ENCODE measurements at places on chromosomes 11 and 22. TPM values are rescaled to one million over a fixed set of nuclear protein-coding genes. Genes with fewer than 3 reads are reported as not detected.

The ALDH3B2 gene
- 1.1 TPM for polyA plus RNA-seq

The PACSIN3 gene
- polyA plus RNA-seq, result 28.1 TPM

The ARHGAP20 gene
- polyA plus RNA-seq, result not detected

The CYB5R3 gene
- polyA plus RNA-seq, result 102 TPM

The GLYAT gene
- polyA plus RNA-seq, result 0.10 TPM

The SCGB1A1 gene
- not detected for polyA plus RNA-seq

The PGM2L1 gene
- 2.3 TPM for polyA plus RNA-seq

The RAB36 gene
- polyA plus RNA-seq, result 1.9 TPM

The RFPL1 gene
- polyA plus RNA-seq, result not detected

The CASP1 gene
- 56.0 TPM for polyA plus RNA-seq

The INCENP gene
- polyA plus RNA-seq, result 12.7 TPM

The SLC25A45 gene
- polyA plus RNA-seq, result 0.46 TPM

The LRRC10B gene
- not detected for polyA plus RNA-seq

Data from keratinocyte (primary cell).